Fibroblast of skin of back (primary cell): ENCODE measurements at places on chromosomes 11 and 22.
A peak's percentile ranks its signal among the peaks of the same experiment; 100 is the strongest.

- DNase-seq, result no peak
These were observed 82.9 kb upstream of the FAT3 start for GRCh38 chr11:92141725-92142124.

- peak; percentile 90 for DNase-seq
These were observed 22.7 kb downstream of the BTBD10 start for GRCh38 chr11:13440100-13440855.

DNA sequence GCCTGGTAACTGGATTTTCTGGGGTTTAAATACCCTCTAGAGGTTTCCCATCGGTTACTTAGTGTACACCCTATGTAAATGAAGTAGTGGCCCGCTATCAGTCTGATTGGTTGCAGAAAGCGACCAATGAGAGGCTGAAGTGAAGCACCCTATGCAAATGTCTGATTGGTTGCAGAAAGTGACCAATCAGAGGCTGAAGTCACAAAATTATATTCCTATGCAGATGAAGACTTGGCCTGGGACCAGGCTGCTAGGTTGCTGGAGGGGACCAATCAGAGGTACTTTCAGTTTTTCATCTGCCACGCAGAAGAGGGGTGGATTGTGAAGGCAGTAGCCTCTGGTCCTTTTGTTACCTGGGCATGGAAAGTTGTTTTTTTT is 134.8 kb downstream of the TBC1D22A start:
- DNase-seq, result no peak

DNA sequence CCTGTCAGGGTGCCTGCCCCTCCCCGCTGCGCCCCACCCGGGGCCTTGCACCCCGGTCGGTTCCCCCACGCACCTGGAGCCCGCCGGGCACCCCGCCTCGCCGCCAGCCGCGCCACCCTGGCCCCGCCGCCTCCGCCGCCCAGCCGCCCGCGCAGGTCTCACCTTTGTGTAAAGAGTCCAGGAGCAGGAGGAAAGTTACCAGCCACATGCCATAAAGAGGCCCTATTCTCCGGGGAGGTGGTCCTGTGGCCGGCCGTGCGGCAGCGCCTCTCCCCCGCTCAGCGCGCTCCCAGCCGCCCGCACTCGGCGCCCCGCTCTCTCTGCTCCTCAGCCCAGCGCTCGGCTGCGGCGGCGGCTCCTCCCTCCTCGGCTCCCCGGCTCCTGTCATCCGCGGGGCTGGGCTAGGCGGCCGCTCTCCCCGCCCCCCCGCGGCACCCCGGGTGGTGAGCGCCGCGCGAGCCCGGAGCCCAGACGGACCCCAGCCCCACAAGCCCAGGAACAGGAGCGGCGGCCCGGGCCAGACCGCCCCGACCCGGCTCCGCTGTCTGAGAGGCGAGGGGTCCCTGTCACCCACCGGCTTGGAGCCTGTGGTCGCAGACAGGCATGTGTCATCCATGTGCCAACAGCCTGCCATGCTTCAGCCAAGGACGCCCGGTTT is at the start of gene DSCAML1:
DSCAML1 (minus strand) TSS at position 345 of the 658 bp plus-strand sequence; CDS start at position 208, 137 bp downstream.
- DNase-seq, result no peak

GRCh38 chr11:58391879-58392278 is 14.8 kb downstream of the OR5B3 start:
- peak; percentile 49 for DNase-seq

DNA sequence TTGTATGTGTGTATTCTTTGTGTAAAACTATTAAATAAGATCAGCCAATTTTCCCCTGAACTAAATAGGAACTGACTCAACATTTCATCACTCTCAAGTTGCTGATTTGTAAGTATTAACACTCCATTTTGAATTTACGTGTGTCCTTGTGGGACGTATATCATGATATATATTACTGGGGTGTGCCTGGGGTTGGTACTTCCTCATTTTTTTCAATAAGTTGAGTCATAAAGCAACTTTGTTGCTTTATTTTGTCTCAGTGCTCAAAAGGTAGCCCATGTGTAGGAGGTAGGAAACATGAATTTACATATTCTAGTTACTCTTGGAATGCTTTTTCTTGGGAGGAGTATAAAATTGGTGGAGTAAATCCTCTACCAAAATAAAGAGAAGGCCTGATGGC is 193.9 kb upstream of the RAG2 start:
- no peak for DNase-seq

- DNase-seq, result peak; percentile 86
These were observed 59.8 kb downstream of the APOL5 start for GRCh38 chr22:35777335-35777975.

- peak; percentile 52 for DNase-seq
These were observed 28.0 kb downstream of the SWAP70 start for GRCh38 chr11:9691865-9692264.

DNA sequence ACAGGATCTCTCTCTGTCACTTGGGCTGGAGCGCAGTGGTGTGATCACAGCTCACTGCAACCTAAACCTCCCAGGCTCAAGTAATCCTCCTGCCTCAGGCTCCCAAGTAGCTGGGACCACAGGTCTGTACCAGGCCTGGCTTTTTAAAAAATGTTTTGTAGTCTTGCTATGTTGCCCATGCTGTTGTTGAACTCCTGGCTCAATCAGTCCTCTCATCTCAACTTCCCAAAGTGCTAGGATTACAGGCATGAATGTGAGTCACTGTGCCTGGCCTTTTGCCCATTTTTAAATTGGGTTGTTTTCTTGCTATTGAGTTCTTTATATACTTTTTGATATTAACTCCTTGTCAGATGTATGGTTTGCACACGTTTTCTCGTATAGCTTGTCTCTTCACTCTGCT is 33.0 kb upstream of the PITPNB start:
- DNase-seq, result peak; percentile 61

DNA sequence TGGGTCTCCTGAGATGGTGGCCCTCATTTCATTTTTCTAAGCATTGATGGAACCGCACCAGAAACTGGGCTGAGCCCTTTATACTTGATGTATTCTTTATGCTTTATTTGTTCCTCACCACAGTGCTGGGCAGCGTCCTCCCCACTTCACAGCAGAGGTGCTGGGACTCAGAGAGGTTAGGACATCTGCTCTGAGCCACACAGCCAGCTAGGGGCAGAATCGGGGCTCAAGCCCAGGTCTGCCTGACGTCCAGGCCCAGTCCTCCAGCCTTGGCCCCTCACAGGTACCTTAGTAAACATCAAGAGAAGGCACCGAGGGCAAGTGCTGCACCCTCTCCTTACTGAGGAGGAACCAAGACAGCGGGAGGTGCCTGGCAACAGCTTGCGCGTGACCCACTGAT is 20.2 kb upstream of the SHISAL1 start:
- DNase-seq, result no peak

DNA sequence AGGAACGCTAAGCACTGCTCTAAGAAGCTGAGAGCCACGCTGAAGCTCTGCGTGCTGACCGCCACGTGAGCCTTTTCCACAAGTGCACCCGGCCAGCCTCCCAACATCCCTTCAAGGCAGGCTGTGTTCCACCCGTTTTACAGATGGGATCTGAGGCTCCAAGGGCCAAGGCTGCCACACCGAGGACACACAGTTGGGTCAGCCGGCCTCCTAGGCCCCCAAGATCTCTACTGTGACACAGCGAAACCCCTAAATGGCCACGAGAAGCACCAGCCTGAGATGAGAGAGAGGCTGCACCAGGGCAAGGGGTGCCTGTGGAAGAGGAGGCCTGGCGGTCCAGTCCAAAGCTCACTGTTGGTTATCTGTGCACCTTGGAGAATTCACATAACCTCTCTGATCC is 11.8 kb upstream of the CD5 start:
- no peak for DNase-seq

- DNase-seq, result peak; percentile 98
These were observed at the start of gene TEF for GRCh38 chr22:41381329-41382097. TSS of gene TEF (plus strand) at chr22:41381942. CDS start at chr22:41382045, 103 bp downstream.

GRCh38 chr11:67406969-67407687 is 3.2 kb downstream of the TBC1D10C start:
- DNase-seq, result no peak

DNA sequence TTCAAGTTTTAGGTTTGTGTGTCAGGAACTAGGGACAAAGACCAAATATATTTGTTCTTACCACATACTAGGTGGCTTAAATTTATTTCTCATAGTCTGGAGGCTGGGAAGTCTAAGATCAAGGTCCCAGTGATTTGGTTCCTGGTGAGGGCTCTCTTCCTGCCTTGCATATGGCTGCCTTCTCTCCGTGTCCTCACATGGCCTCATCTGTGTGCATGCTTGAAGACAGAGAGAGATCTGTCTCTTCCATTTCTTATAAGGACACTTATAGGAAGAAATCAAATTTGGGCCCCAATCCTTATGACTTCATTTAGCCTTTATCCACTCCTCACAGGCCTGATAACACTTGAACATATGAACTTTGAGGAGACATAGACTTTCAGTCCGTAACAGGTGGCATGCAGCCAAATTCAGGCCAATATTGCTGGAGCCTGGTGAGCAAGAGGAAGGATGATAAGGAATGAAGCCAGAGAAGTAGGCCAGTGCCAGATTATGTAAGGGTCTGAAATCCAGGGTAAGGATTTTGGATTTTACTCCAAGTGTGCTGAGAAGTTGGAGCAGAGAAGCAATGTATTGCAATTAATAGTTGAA is 35.1 kb downstream of the TTC17 start:
- no peak for DNase-seq

- no peak for DNase-seq
These were observed 2.5 kb downstream of the TALDO1 start for GRCh38 chr11:749731-750130.

- no peak for DNase-seq
These were observed 3.6 kb upstream of the AP2A2 start for GRCh38 chr11:921921-922678.

- DNase-seq, result peak; percentile 27
These were observed 25.8 kb downstream of the KCNC1 start for GRCh38 chr11:17760102-17761029.

- DNase-seq, result peak; percentile 76
These were observed 277.3 kb upstream of the FAT3 start for GRCh38 chr11:91947215-91947820.

GRCh38 chr22:32858121-32858703 is 56.7 kb downstream of the TIMP3 start:
- DNase-seq, result no peak

DNA sequence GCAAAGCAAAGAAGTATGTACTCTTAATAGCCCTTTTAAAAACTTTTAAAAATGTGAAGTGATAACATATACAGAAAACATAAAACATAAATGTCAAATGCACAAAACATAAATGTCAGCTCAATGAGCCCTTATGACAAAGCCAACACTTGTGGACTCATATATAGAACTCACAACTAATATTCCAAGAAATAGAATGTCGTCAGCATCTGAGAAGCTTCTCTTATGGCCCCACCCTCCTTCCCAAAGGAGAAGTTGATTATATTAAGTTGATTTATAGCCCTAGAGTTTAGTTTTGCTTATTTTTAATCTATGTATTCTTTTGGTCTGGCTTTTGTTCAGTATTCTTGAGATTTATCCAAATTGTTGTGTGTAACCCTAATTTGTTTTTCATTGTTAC is 13.8 kb downstream of the NEU3 start:
- no peak for DNase-seq

- DNase-seq, result peak; percentile 70
These were observed 29.9 kb upstream of the MOB2 start for GRCh38 chr11:1516273-1517067.

DNA sequence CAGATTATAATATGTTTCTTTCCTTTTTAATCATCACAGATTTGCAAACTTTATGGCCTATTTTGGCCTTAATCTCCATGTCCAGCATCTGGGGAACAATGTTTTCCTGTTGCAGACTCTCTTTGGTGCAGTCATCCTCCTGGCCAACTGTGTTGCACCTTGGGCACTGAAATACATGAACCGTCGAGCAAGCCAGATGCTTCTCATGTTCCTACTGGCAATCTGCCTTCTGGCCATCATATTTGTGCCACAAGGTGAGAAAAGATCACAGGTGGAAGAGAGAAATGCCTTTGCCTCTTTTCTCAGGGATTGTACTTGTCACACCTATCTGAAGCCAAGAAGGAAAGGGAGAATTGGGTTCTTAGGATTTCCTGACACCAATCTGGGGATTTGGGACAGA is 36.9 kb downstream of the SLC22A9 start:
- DNase-seq, result no peak

DNA sequence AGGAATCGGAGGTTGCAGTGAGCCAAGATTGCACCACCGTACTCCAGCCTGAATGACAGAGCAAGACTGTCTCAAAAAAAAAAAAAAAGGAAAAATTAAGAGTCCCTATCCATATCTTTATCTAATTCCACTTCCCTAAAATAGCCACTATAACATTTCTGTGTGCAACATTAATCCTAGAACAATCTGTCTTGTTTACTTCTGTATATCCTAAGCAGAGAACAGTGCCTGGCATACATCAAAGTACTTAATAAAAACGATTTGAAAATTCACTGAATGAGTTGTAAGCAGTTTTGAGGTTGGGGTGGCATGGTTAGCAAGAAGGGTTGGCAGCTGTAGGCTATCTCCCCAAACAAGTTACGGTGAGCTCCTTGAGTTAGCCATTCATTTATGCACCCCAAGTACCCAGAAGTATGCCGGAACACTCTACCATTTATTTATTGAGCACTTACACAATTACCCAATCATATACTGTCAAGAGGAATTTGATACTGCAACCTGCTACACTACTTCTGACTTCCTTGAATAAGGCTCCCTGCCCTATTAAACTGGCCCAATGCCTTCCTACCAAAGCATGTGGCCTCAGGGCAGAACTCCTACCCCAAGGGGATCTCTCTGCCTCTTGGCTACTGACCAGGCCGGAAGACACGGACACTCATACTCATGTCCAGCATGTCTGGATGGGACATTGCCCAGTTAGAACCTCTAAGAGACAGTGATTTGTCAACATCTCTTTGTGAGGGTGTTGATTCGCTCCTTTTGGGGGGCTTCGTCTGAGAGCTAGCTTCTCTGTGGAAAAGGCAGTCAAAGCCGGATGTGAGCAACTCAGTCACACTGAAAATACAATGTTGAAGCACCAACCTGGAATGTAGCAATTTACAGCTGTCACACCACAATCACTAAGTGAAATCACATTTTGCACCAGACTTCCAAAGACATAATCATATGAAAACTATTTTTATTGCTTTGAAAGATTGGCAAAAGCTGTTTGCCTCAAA is 16.3 kb upstream of the TMEM41B start:
- peak; percentile 92 for DNase-seq

GRCh38 chr11:102608699-102609098 is 16.4 kb downstream of the MMP20 start:
- DNase-seq, result no peak

DNA sequence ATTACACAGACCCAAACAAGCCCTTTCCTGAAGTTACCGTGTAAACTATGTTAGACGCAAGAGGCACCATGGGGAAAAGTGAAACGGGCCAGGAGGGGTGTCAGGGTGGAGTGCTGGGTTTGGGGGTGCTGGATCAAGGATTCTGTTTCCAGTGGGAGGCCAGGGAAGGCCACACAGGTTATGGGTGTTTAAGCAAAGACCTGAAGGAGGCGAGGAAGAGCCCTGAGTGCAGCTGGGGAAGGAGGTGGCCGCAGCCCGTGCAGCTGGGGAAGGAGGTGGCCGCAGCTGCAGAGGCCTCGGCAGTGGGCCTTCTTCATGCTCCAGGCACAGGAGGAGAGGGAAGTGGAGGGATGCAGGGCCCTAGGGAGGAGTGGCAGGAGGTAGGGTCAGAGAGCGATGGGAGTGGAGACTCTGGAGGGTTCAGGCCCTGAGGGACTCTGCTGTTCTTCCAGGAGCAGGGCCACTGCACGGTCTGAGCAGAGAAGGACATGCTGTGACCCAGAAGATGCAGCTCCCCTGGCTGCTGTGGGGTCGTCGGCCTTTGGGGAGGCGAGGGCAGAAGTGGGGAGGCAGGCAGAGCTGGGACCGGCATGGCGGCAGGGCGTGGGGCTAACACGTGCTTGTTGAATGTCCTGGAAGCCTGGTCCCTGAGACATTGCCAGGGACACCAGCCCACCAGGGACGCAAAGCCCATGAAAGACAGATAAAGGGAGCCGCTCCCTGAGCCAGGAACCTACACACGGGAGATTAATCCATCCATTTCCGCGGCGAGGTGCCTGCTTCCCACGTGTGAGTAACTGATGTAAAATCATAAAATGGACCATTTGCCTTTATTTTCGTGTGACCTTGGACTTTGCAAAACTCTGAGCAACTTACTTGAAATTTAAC is 1049.1 kb downstream of the BRD1 start:
- DNase-seq, result no peak
